CD4-positive, alpha-beta T cell (primary cell): ENCODE measurements at places on chromosomes 11 and 22.
A peak's percentile ranks its signal among the peaks of the same experiment; 100 is the strongest.

GRCh38 chr11:23205156-23205871 lies 345.0 kb upstream of the CCDC179 start:
- no peak for DNase-seq

DNA sequence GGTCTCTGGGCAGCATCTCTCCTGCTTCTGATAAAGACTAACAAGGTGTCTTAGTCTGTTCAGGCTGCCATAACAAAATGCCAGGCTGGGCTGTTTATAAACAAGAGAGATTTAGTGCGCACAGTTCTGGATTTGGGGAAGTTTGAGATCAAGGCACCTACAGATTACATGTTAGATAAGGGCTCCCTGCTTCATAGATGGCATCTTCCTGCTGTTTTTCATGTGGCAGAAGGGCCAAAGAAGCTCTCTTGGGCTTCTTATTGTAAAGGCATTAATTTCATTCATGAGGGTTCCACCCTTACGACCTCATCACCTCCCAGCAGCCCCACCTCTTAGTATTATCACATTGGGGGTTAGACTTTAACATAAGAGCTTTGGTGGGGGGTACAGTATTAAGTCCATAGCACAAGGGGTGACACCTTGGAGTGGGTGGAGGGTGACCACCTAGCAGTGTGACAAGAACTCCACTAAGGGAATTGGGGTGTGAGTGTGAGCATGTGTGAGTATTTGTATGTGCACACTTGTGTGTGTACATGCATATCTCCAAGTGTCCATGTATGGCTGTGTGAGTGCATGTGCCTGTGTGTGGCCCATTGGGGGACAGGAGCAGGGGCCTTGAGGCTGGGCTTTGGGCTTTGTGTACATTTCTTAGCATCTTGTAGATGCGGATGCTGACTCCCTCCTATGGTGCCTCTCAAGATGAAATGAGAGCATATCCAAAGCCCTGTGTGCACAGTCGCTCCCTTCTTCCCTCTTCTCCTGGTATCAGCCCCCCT lies 42.7 kb downstream of the BCR start:
- no peak for DNase-seq

GRCh38 chr11:74397501-74398243 lies 561 bp downstream of the PGM2L1 start:
- peak; percentile 44 for DNase-seq

GRCh38 chr11:30091246-30091645 lies 74.4 kb upstream of the KCNA4 start:
- DNase-seq, result no peak

DNA sequence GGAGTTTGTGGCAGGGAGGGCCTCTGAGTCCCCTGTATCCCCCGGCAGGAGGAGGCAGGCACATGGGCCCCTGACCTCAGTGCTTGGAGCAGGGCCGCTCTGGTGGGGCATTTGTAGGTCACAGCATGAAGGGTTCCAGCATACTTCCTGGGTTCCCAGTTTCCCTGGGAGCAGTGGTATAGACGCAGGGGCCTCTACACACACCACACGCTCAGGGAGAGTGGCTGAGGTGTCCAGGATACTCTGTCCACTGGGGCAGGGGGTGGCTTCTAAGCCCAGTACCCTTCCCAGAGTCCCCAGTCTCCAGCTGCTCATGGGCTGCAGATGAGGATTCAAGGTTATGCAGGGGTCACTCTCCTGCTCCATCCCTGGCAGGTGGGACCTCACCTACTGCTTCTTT lies 6.1 kb downstream of the LSP1 start:
- DNase-seq, result no peak

DNA sequence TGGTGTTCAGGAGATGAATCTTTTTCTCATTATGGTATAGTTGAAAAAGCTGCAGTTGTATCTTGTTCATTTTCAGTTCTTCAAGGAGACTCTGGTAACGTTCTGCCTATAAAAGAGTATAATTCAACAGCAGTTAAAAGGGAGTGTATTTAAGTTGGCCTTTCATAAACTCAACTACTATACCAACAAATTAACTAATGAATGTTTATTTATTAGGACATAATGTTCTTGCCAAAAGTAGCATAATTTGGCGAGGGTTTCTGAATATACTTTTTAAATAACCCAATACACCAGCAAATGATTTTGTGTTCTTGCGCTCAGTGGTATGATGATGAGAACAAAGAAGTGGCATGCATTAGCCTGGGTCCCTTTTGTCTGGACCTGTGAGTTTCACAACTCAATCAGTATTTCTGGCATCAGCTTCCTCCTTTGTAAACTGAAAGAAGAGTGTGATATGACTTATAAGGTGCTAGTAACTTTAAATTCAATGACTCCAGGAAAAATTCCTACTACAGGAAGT lies 10.9 kb downstream of the SMC1B start:
- DNase-seq, result no peak

DNA sequence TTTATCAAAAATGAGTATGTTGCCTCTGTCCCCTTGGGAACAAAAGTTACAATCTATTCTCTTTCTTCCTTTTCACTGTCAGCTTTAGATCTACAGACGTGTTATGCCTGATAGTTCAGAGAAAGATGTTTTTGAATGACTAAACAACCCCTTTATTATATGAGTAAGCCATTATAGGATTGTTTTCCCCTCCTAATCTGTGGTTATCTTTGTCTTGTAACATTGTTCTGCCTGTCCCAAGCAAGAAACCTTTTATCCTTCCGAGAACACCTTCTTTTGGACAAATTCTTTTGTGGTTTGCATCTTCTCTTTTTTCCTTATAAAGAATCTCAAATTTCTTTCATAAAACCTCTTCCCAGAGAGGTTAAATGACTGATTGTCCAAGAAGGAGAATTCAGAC lies 208.4 kb downstream of the DDX10 start:
- no peak for DNase-seq

- no peak for DNase-seq
Observed at GRCh38 chr11:45995342-45995734, 72.9 kb downstream of the LARGE2 start.

- DNase-seq, result no peak
Observed at GRCh38 chr11:32940865-32941264, 48.3 kb downstream of the QSER1 start.

DNA sequence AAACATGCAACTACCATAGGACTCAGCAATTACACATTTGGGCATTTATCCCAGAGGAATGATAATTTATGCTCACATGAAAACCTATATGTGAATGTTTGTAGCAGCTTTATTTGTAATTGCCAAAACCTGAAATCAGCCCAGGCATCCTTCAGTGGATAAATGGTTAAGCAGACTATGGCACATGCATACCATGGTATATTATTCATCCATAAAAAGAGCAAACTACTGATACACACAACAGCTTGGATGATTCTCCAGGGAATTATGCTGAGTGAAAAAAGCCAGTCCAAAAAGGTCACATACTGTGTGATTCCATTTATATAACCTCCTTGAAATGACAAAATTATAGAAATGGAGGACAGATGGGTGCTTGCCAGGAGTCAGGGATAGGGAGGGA lies 86.7 kb downstream of the ALX4 start:
- DNase-seq, result no peak

GRCh38 chr11:92268546-92268945 lies 43.9 kb downstream of the FAT3 start:
- DNase-seq, result no peak

DNA sequence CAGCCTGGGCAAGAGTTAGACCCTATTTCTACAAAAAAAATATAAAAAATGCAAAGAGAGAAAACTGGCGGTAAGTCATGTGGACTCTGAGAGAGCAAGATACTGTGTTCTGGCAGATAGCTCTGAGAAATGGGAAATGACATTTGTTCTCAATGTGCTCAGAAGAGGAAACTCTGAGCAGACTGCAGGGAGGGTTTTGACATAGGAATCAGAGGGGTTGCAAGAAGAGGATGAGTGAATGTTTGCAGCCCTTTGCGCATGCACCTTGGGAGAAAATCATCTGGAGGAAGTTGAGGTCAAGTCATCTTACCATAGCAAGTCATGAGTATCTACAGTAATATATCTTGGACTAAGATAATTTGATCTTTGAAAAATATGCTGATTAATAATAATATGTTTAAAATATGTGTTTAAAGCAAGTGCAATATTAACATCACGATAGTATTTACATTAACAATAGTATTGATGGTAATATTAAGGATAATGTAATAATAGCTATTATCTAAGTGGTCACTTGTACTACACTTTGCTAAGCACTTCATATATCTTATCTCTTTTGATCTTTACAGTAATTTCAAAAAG lies 2.6 kb downstream of the ACER3 start:
- no peak for DNase-seq

GRCh38 chr22:45212306-45212709 lies 28.4 kb downstream of the KIAA0930 start:
- no peak for DNase-seq

DNA sequence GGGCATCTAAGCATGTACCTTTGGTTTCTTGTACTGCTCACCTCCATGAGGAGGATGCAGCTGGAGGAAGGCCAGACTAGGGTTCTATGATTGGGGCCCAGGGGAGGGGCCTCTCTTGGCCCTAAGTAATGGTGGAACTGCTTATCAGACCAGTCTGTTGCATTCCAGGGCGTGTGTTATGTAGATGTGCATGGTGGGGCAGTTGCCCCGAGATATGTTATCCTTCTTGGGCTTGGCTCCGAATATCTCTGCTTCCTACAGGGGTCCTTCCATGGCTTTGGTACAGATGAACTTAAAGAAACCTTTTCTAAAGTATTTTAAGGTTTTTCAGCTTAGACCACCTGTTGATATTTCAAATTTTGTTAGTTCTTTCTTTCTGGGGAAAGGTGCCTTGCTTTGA lies 126.0 kb downstream of the SWAP70 start:
- DNase-seq, result no peak

DNA sequence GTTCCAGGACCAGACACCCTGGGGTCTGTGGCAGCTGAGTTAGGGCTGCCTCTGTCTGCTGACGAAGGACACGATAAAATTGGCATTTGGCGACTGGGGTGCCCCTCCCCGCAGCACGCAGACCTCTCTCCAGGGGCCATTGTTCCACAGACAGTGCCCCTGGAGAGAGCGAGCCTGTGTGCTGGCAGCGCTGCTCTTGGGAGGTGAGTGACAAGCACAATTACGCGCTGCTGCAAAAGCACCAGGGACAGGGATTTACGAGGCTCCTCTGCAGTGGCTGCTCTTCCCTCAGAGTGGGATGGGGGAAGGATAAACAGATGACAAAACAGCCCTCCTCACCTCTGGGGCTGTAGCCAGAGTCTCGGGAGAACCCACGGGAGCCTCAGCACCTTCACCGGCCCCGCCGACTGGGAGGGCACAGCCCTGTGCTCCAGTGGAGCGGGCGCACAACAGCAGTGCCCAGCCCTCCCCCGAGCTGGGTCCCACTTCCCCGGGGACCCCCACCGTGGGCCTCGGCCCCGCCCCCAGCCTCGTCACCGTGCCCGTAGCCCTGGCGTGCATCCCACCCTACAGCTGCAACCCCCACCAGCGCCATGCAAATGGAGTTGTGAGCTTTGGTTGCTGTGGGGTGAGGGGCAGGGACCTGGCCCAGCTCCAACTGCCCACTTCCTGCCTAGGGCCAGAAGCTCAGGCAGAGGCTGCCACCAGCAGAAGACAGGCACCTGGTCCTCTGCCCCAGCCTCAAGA lies 19.6 kb downstream of the CHID1 start:
- DNase-seq, result no peak

- no peak for DNase-seq
Observed at GRCh38 chr11:131447277-131447815, 76.9 kb downstream of the NTM start.

DNA sequence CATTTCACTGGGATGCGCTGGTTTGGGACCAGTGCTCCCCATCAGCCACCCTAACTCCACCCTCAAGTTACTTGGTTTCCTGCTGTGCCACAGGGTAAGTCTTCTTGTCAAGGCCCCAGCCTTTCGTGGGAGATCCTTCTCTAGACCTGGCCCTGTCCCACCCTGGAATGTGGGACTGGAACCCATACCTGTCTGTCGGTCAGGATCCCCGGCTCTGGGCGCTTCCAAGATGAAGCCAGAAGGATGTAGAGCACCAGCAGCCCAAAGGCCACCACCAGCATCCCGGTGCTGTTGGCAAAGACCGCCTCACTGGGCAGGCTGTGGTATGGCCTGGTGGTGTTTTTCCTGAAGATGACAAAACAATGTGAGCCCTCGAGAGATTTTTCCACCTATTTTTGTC lies 10.9 kb downstream of the CYB561A3 start:
- no peak for DNase-seq

DNA sequence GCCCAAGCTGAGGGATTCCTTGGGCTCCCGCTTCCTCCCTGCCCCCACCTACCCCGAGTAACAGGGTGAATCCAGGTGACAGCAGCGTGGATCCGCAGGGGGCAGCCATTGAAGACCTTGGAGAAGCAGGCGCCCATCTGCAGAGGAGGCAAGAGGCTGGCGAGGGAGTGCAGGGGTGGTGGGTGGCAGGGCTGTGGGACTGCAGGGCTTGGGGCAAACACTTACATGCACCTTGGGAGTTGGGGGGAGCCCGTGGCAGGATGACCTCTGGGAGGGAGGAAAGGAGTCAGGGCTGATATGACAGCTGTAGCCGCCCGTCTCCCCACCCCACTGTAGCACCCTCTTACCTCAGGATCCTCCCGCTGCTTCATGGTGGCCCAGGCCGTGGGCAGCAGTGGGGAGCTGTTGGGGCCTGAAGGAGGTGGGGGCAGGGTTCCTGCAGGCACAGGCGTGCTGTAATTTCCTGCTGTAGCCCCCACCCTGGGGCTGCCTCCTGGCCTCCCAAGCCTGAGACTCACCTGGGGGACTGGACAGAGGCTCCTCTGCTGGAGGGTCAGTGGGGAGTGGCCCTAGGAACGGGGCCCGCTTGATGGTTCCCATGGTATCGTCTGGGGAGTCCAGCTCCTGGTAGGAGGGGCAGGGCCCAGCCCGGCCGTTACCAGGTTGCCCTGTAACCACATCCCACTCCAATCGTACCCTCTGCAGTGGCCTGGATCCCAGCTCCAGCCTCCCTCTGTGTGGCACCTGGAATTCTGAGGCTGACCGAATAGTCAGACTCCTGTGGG lies 6.1 kb downstream of the MAP4K2 start:
- no peak for DNase-seq

- DNase-seq, result no peak
Observed at GRCh38 chr22:46147471-46148267, 2.7 kb upstream of the PPARA start.

GRCh38 chr11:42958635-42959034 lies 353.2 kb upstream of the API5 start:
- no peak for DNase-seq

- no peak for DNase-seq
Observed at GRCh38 chr22:44941207-44941606, 68.6 kb downstream of the PHF21B start.

- no peak for DNase-seq
Observed at GRCh38 chr11:69294571-69295078, 670 bp downstream of the MYEOV start.

- no peak for DNase-seq
Observed at GRCh38 chr22:41528938-41529561, 15.2 kb downstream of the POLR3H start.

DNA sequence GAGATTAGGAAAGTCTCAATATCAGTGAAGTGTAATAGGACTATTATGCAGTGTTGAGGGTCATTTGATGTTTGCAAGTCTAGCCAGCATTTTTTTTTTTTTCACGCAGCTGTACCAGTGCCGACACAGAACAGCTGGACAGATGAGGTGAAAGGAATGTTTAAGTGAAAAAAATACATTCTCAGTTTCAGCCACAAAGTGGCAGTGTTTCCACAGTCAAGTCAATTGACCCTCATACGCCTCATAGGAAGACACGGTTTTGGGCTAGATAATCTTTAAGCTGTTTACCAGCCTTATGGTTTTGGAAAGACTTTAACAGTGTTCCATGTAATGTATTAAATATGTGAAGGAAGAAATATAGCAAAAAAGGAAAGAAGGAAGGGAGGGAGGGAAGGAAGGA lies 349.9 kb upstream of the ANO3 start:
- no peak for DNase-seq
